ENCODE measurements at places on chromosomes 3 and 15.

GRCh38 chr3:197447057-197447456, 108.7 kb downstream of the BDH1 start:
- no peak for DNase-seq

GRCh38 chr15:27741226-27741860, 357.8 kb downstream of the OCA2 start:
- no peak for DNase-seq

- no peak for DNase-seq
These were observed 46.8 kb downstream of the CHL1 start for GRCh38 chr3:243356-243725.

GRCh38 chr3:127614928-127615589, 13.9 kb upstream of the PODXL2 start:
- DNase-seq = no peak

DNA sequence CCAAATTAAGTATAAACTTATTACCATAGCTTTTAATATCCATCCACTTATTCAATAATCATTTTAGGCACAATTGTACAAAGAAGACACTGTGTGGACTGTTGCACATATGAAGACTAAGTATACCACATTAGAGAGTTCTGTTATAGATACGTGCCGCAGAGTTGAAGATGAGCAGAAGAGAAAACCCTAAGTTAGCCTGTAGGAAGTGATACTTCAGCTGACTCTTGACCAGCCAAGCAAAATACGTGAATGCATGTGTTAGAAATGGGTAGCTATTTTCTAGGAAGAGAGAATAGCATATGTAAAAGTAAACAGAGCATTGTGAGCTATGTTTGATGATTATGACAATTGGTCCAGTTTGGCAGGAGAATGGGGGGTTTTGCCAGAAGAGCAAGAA, 272.0 kb upstream of the ATP11B start:
- no peak for DNase-seq

DNA sequence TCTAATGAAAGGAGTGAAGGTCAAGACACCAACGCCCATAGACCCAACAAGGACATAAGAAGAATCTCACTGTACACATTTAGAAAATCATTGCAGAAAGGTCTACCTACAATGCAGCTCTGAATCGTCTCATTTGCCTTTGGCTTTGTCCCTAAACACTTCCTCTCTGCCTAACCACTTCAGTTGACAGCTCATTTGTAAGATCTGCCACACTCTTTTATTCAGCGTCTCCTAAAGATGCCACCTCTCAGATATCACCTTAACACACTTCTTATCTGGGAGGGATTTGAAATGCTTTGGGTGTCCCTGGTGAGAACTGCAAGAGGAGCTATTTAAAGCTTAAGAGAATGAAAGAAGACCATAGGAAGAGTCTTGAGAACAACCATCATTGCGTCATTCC, 38.7 kb downstream of the RAB27A start:
- DNase-seq = no peak

- no peak for DNase-seq
These were observed 478.7 kb upstream of the WNT5A start for GRCh38 chr3:55965776-55966175.

DNA sequence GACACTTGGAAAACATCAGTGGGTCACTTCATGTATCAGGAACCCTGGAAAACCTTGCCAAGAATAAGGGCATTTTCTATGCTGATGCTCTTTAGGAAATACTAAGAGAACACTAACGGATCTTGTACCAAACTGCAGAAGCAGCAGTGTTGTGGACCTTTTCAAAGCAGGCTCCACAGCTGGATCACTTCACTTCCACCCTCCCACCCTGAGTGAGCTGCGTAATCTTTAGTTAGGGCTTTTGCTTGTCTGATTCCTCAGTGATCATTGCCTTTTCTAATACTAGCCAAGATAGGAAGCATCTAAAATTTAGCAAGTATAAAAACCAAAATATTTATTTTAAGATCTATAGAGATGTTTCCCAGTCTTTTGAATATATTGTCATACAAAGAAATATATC, 229.0 kb downstream of the EPHA6 start:
- no peak for DNase-seq

GRCh38 chr3:101484805-101485620, 28.0 kb downstream of the SENP7 start:
- no peak for DNase-seq

DNA sequence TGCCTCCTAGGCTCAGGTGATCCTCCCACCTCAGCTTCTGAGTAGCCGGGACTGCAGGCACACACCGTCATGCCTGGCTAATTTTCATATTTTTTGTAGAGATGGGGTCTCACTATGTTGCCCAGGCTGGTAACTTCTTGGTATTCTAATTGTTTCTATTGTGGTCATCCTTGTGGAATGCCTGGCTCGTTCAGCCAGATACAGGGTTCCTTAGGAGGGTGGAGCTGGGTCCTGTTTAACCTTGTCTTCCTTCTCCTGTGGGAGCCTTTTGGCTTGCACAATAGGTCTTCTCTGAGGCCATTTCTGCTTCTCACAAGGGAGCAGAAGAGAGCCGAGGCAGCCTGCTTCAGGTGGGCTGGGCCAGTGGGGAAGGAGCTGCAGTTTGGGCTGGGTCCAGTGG, 15.7 kb downstream of the PLEKHO2 start:
- DNase-seq = no peak

DNA sequence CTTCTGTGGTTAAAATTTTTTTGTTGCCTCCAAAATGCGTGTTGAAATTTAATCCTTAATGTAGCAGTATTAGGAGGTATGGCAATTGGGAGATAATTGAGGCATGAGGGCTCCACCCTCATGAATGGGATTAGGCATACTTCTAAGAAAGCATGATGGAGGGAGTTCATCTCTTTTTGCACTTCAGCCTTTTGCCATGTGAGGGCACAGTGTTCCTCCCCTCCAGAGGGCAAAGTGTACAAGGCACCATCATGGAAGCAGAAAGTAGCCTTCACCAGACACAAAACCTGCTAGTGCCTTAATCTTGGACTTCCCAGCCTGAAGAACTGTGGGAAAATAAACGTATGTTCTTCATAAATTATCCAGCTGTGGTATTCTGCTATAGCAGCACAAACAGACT, 429.5 kb downstream of the ZIC1 start:
- DNase-seq = no peak

All from activated CD8-positive, alpha-beta T cell treated with anti-CD3 and anti-CD28 coated beads, Interleukin-2, amount 10 ng/mL, durations not matched to agents 7 days and 5 days (primary cell).